ENCODE measurements at places on chromosomes 6 and 20.

GRCh38 chr20:64010711-64011237 lies 25.2 kb upstream of the C20orf204 start:
- no peak for DNase-seq

GRCh38 chr6:164243949-164244348 lies 829.4 kb downstream of the QKI start:
- DNase-seq = no peak

GRCh38 chr6:117681162-117681741 lies 6.0 kb downstream of the NUS1 start:
- no peak for DNase-seq

- no peak for DNase-seq
Observed at GRCh38 chr6:56400273-56400672, 152.9 kb upstream of the COL21A1 start.

GRCh38 chr6:93848031-93848742 lies 428.8 kb upstream of the EPHA7 start:
- DNase-seq = no peak

DNA sequence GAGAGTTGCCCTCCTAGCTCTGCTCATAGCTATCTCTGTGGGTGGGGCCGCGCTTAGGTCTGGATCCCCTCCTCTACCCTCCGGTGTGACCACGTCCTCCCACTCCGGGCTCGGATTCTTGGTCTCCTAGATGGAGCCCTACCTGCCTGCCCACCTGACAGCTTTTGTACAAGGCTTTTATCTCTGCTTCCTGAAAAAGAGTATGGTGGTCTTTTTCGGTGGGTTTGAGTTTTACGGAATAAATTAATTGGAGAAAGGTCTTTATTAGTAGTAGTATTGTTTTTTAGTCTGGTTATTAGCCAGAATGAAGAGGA lies 773 bp downstream of the SMAP1 start:
- DNase-seq = peak; percentile 15

DNA sequence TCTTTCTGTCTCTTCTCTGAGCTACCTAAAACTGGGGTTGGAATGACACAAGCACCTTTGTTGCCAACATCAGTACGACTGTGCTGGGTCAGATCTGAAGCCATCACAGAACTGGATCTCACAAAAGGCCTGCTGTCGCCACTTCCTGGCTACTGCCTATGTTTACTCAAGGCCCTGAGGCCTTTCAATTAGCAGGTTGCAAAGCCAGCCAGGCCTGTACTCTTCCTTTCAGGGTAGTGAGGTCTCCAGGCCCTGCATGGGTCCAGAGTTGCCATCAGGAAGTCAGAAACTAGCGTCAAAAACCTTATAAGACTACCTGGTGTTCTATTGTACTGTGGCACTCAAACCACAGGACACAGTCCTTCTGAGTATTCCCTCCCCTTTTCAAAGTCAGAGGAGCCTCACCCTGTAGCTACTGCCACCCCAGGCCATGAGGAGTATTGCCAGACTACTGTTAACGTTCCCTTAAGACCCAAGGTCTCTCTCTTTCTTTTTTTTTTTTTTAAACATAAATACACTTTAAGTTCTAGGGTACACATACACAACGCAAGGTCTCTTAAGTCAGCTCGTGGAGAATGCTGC lies 937.4 kb upstream of the GJE1 start:
- no peak for DNase-seq

- DNase-seq = no peak
Observed at GRCh38 chr6:136201732-136202131, 48.4 kb downstream of the MTFR2 start.

- DNase-seq = no peak
Observed at GRCh38 chr20:5586720-5587119, 163.5 kb upstream of the SHLD1 start.

DNA sequence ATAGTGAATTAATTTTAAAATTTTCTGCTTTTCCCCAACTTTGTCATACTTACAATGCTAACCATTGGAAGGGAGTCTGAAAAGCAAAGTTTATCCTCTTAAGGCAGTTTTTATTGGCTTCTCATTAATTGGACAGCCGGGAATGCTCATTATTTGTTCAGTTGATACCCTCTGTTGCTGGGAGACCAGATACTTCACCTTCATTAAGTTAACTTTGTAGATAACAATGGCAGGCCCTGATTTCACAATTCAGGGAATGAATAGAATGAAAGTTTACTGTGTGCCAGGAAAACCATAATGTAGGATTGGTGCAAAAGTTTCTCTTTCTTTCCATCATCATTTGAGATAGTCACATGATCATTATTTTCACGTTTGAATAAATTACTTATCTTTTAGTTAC lies 49.0 kb downstream of the COL19A1 start:
- DNase-seq = no peak

- no peak for DNase-seq
Observed at GRCh38 chr6:73579389-73579788, 58.6 kb upstream of the EEF1A1 start.

- no peak for DNase-seq
Observed at GRCh38 chr6:129890164-129890563, 29.0 kb upstream of the TMEM244 start.

DNA sequence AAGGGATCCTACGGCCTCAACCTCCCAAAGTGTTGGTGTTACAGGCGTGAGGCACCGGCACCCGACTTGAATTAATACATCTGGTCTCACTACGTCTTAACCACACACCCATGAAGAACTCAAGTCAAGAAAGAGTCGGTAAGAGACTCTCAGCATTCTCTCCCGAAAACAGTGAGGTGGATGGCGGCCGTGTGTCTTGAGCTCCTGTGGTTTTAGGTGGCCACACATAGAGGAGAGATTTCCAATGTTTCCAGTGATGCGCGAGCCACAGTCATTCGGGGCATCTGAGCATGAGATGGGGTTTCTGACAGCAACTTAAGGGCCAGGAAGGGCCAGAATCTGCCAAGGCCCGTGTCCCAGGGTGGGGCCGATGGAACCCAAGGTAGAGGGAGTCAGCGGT lies 766.4 kb upstream of the DEFB115 start:
- DNase-seq = no peak

DNA sequence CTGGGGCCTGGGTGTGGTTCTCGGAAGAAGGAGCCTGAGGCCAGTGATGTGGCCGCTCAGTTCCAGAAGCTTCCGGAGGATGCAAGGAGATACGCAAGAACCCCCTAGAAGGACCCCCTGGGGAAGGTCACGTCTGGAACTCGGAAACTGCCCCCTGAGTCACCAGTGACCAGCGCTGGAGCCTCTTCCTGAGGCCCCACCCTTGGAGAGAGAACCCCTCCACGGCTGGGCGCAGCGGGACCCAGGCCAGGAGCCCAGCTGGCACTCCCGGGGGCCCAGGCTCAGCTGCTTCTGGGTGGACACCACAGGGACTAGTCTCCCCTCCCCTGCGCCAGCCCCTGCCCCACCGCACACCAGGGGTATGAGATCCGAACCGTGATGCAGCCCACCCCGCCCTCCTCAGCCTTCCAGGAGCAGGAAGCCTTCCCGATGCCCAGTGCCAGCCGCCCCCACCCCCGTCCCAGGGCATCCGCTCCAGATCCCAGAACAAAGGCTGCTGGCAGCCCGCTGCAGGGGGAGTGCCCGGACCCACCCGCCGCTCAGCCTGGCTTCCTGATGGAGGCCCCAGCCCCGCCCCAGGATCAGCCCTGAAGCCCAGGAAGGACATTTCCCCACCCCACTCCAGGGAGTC lies 7.5 kb downstream of the LAMA5 start:
- DNase-seq = no peak

- no peak for DNase-seq
Observed at GRCh38 chr20:47136782-47137181, 219.7 kb downstream of the ZMYND8 start.

DNA sequence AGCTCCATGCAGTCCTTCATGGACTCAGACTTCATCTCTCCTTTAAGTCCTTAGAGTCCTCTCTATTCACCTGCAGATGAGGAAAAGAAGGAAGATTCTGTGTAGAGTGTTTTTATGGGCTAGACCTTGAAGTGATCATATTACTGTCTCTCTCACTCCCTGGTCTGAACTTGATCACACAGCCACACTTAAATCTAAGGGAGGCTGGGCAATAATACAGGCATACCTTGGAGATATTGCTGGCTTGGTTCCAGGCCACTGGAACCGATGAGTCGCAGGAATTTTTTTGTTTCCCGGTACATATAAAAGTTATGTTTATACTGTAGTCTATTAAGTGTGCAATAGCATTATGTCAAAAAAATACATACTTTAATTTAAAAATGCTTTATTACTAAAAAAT lies 59.2 kb upstream of the FOXO3 start:
- no peak for DNase-seq

GRCh38 chr6:140225701-140226436 lies 851.4 kb upstream of the CITED2 start:
- DNase-seq = no peak

- DNase-seq = no peak
Observed at GRCh38 chr20:63850689-63851547, 10.4 kb upstream of the ABHD16B start.

- no peak for DNase-seq
Observed at GRCh38 chr20:64224351-64225170, 31.0 kb upstream of the PCMTD2 start.

DNA sequence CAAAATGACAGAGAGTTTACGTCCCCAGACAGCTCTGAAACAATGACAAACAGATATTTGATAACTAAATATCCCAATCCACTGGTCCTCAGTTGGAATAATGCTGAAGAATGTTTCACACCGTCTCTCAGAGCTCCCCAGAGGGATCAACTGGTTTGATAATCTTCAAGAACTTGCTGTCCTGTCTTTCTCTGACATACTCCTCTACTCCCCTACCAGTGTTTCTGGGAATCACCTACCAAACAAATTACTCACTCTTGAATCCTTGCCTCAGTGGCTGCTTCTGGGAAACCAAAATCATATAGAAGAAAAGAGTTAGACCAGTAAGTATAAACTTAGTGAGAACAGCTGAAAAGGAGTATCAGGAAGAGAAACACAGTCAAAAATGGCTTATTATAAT lies 469.7 kb upstream of the JAG1 start:
- DNase-seq = no peak

DNA sequence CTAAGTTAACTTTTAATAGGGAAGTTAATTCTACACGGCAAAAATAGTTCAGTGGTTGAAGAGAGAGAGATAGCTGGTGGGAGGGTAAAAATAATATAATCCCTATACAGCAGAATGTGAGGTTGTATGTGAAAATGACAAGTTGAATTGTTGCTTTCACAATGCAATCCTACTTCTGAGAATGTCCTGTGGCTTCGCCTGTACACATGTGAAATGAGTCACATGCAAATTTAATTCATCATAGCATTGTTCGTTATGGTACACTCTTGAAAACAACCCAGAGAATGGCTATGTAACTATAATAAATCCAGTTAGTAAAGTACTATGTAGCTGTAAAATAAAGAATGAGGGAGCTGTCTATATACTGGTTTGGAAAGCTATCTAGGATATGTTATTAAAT lies 46.0 kb upstream of the HINT3 start:
- no peak for DNase-seq

DNA sequence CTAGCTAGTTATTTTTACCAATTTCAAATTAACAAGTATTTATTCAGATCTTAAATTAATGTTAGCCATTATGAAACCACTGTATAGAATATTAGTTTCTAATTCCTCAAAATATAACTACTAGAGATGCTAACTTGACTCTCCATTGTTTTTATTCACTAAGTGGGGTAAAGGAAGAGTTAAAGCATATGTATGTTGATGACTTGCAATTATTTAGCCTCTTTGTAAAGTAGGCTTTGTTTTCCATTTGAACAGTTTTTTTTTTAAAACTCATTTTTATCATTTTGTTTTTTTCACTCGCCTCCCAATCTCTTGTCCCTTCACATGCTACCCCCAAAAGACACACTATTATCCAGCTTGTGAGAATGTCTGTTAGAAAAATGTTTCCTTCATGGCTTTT lies 3.3 kb downstream of the FAM162B start:
- no peak for DNase-seq

GRCh38 chr20:32138921-32139320 lies 29.4 kb downstream of the TM9SF4 start:
- no peak for DNase-seq

- no peak for DNase-seq
Observed at GRCh38 chr20:878511-879307, 37.4 kb downstream of the ANGPT4 start.

DNA sequence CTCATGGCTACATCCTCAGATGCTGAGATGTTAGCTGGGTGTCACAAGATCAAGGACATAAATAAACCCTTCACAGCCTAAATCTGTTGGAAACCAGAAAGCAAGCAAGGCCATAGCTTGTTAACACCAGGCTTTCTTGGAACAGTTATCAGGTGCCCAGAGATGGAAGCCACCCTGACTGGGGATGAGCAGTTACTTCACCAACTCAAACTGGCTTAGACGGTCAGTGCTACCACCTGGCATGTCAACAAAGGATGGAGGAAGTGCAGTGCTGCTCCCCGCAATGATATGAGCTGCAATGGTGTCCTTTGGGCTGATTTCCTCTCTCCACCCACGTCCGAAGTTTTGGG lies 28.9 kb upstream of the SMIM29 start:
- DNase-seq = no peak

- no peak for DNase-seq
Observed at GRCh38 chr6:81666481-81666880, 86.0 kb downstream of the TENT5A start.

- DNase-seq = no peak
Observed at GRCh38 chr6:132128424-132128823, 177.3 kb upstream of the CCN2 start.

GRCh38 chr6:120875900-120876299 lies 458.4 kb downstream of the TBC1D32 start:
- DNase-seq = no peak

- no peak for DNase-seq
Observed at GRCh38 chr6:107894809-107895396, 63.1 kb downstream of the SEC63 start.

DNA sequence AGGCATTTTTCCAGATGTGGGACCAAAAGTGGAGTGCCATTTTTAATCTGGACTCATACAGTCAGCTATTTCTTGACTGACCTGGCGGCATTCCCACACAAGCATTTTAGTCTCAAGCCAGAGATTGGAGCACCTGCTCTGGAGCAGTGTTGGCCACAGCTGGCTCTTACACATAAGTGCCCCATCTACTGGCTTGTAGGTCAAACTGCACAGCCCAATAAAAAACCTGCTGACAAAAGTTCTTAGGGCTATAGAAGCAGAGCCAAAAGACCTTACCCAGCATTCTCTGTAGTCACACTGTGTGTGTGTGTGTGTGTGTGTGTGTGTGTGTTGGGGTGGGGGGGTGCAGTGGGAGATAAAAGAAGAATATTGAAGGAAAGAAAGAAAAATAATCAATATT lies 38.6 kb upstream of the SENP6 start:
- DNase-seq = no peak

DNA sequence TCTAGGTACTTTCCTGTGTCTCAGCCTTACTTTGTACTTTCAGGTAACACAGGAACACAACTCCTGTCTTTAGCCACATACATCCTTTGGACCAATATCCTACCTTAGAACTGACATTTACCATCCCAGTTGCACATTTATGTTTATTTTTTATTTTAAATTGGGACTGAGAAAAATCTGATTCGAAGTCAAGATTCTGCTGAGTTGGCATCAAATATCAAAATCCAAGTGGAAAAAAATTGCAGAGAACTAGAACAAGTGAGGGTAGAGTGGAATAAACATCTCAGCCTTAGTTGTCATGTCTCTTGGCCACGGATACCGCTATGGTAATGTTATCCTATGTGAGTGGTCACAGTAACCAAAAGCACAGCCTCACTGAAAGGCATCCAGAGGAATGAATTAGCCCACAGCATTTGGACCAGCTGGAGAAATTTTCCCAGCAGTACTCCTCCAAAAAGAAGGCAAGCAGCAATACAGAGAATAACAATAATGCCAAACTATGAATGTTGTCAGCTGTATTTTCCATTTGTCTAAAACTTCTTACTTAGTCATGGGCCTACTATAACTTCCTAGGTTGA lies 17.6 kb upstream of the EYA4 start:
- DNase-seq = no peak

GRCh38 chr20:61923371-61924166 lies 142.1 kb downstream of the TAF4 start:
- no peak for DNase-seq
